ENCODE measurements at places on chromosomes 7 and 10.

DNA sequence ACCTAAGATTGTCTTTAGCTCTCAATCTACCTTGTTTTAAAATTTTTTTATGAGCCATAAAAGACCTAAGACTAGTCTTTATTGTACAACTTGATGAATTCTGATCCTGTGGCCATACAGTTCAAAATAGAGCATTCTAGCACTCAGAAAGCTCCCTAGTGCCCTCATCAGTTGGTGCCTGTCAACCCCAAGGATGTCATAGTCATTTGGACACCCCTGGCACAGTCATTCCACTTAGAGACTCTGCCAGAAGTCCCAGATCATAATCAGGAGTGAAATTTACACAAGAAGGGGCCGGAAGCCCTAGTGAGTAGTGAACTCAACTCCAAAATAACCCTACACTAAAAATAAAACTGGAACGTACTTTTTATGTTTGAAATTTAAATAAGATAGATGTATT lies 80.0 kb upstream of the INSIG1 start:
- no peak for DNase-seq

GRCh38 chr10:100022403-100022802 lies 12.7 kb upstream of the DNMBP start:
- DNase-seq: no peak

DNA sequence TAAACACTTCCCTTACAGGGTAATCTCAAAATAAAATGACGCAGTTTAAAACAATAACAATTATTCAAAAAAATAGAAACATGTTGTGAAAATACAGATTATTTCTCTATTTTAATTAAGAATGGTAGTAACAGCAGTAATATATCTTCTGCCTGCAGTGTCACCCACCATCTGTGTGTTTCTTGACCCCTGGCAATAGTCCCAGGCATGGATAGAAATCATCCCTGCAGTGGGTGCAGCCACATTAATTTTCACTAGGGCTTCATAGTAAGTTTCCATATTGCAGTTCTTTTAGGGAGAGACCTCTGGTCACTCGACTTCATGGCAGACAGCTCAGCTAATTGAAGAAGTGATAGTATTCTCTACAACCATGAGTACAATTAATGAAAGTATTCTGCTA lies 470.1 kb upstream of the TEX47 start:
- no peak for DNase-seq

- peak; percentile 84 for DNase-seq
These were observed 37.7 kb downstream of the ATXN7L1 start for GRCh38 chr7:105838627-105839231.

DNA sequence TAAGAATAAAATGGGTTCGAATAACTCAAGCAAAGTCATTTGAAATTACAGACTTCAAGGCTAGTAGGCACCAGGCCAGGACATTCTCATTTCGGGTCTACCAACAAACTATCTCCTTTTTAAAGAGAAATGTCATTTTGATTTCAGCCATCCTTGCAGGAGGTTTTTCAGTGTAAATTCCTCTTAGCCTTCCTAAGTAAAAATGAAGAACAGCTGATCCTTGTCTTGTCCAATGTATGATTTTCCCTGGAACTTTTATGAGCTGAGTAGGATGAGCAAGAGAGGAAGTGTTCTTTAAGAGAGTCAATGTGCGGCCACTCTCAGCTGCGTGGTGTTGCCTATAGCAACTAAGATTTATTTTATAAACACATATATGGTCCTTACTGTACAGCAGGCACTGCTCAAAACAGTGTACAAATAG lies 110.1 kb downstream of the PLCE1 start:
- no peak for DNase-seq

- DNase-seq: no peak
These were observed 189.3 kb downstream of the MAD1L1 start for GRCh38 chr7:2043316-2044039.

DNA sequence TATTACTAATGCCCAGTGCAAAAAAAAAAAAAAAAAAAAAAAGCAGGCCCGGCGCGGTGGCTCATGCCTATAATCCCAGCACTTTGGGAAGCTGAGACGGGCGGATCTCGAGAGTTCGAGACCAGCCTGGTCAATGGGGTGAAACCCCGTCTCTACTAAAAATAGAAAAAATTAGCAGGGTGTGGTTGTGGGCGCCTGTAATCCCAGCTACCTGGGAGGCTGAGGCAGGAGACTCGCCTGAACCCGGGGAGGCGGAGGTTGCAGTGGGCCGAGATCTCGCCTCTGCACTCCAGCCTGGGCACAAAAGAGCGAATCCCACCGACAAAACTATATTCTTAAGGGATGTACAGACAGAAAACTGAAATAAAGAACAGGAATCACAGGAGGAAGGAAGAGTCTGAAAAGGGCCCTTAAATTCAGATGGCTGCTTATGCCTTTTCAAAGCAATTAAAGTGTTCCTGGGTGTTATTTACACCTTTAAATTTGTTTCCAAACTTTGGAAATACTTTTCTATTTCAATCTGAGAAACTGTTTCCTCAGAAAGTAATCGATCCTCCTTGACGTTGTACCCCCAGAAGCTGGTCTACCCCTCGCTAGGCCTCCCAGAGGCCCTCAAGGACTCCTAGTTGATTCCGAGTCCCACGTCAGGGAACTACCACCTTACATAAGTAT lies 2.0 kb upstream of the KMT2E start:
- no peak for DNase-seq

DNA sequence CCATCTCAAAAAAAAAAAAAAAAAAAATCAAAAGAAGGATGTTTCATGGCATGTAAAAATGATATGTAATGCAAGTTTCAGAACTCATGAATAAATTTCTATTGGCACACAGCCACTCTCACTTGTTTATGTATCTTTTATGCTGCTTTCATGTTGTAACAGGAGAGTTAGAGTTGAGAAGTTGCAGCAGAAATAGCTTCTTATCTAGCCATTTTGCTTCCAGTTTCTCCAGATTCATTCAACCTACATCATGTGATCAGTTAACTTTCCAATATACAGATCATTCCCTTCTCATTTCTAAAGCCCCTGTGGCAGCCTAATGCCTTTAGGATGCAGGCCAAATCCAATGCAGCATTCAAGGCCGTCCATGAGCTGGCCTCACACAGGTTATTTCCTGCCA lies 30.4 kb downstream of the ZNF786 start:
- DNase-seq: no peak

DNA sequence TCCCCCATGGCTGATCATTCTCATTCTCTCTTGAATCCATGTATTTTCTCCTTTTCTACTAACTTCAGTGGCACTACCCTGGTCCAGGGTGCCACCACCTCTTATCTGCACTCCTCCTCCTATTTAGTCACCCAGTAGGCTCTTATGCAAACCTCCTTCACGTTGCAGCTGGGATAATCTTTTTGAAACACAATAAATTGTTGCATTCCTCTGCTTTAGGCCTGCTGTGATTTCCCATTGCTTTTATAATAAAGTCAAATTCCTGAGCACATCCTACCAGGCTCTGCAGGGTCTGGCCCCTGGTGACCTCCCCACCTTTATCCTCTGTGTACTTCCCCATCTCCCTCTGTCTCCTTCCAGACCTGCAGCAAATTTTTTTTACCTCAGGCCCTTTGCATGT lies 112.7 kb upstream of the KIAA1217 start:
- DNase-seq: no peak

DNA sequence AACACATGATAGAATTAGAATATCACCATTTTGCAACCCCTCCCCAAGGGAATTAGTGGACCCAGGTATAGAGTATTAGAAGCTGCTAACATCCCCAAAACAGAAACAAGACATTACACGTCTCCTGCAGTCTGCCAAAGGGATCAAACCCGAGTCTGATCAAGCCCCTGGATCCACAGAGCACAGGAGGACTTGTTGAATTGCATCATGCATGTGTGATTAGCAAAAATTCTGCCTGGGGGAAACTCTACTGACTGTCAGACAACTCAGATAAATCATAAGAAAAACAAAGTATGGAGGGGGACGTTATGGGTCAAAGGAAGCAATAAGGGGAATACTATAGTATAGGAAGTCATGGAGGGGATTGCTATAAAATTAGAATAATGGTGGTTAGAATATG lies 116.8 kb upstream of the FGFR2 start:
- DNase-seq: no peak

- DNase-seq: no peak
These were observed at the start of gene GIMAP5 for GRCh38 chr7:150737265-150738055. GIMAP5 (plus strand) TSS chr7:150737418; CDS start chr7:150740885, 3,467 bp downstream.

GRCh38 chr10:516764-517163 lies 172.7 kb downstream of the DIP2C start:
- peak; percentile 10 for DNase-seq

- no peak for DNase-seq
These were observed 14.0 kb upstream of the COL13A1 start for GRCh38 chr10:69787681-69788080.

DNA sequence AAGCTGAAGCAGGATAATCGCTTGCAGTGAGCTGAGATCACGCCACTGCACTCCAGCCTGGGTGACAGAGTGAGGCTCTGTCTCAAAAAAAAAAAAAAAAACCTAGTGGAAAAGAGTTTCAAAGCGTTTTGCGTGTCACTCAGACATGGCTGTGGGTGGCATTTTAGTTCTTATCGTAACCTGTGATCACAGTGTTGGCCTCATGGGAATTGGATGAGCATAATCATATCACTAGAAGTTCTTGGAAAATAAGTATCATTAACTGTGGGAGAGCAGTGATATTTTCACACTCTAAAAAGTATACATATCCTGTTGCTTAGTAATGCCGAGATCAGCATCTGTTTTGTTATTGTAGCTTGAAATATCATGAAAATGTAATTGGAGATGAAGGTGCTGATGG lies 92.6 kb downstream of the CREM start:
- no peak for DNase-seq

- no peak for DNase-seq
These were observed 202.2 kb downstream of the IPMK start for GRCh38 chr10:58065529-58065815.

- DNase-seq: no peak
These were observed 27.4 kb downstream of the FAM241B start for GRCh38 chr10:69657430-69657829.

GRCh38 chr10:44818041-44818649 lies 93.0 kb upstream of the TMEM72 start:
- no peak for DNase-seq

- no peak for DNase-seq
These were observed 366.1 kb upstream of the ANKRD30A start for GRCh38 chr10:36759141-36759805.

DNA sequence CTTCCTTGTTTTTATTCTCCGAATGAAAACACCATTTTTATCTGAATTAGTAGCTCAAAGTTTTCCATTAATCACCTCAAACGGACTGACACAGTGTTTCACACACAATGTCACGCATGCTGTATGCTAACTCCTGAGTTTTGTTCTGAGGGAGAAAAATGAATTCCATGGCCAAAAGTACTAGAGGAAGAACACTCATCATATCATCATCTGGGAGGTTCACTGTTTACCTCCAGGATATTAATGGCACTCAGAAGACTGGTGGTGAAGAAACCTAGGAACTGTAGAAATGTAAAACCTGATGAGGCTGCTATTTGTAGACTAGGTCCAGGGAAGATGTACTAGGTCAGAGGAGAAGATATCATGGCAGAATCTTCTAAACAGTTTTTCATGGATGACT lies 395.6 kb upstream of the ETV1 start:
- no peak for DNase-seq

DNA sequence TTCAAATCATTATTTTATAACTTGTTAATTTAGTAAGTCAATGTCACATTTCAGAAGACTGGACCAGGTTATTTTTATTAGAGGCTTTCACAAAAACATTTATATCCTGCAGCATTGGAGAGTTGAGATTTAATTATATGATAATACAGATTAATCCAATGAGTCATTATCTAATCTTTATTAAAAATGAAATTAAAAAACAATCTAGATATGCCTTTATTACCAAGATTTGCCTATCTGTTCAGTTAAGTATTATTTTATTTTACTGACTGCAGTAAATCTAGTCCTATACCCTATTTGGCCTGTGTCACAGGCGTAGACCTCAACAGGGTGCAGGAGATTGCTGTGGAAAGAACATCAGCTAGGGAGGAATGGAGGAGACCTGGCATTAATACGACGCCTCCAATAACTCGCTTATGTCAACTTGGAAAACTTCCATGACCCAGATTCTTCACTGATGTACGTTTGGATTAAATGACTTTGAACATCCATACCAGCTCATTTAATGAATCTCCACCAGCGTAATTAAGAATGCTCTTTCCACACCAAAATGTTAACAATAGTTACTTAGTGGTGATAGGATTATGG lies 18.2 kb downstream of the PAXIP1 start:
- no peak for DNase-seq

- no peak for DNase-seq
These were observed 992.2 kb downstream of the PCDH15 start for GRCh38 chr10:53808677-53809372.

DNA sequence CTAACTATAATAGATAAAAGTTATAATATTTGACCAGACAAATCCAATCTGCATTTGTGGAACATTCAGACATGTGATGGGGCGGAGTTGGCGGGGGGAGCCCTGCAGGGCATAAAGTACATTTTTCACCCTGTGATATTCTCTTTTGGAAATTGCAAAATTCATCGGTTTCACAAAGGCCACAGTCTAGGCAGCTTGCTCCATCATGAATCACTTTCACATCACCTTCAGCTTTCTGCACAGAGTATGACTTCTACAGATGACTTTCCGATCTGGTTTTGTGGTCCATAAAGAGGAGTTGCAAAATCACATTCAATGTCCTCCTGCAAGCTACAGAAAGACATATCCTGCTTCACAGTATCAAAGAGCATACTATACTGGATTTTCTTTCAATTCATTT lies 51.4 kb upstream of the APBB1IP start:
- no peak for DNase-seq

- DNase-seq: no peak
These were observed 78.0 kb upstream of the ELMO1 start for GRCh38 chr7:37526623-37527022.
